ENCODE measurements at places on chromosomes 3 and 15. TPM values are rescaled to one million over a fixed set of nuclear protein-coding genes. Genes with fewer than 3 reads are reported as not detected.

DNA sequence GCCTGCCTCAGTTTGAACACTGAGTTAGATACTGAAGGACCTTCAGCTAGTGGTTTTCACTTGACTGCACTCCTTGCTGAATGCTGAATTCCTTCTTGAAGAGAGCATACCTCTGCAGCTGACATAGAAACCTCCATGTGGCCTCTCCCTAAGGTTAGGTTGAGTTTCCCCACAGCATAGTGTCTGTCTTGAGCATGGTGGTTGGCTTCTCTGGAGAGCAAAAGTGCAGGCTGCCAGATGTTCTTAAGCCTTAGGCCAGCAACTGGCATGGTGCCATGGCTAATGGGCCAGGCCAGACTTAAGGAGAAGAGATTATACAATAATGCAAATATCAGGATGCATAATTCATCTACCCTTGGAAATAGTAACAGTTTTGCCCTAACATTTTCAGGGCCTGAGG, 545.6 kb upstream of the ZNF385D start:
- DNase-seq: no peak

DNA sequence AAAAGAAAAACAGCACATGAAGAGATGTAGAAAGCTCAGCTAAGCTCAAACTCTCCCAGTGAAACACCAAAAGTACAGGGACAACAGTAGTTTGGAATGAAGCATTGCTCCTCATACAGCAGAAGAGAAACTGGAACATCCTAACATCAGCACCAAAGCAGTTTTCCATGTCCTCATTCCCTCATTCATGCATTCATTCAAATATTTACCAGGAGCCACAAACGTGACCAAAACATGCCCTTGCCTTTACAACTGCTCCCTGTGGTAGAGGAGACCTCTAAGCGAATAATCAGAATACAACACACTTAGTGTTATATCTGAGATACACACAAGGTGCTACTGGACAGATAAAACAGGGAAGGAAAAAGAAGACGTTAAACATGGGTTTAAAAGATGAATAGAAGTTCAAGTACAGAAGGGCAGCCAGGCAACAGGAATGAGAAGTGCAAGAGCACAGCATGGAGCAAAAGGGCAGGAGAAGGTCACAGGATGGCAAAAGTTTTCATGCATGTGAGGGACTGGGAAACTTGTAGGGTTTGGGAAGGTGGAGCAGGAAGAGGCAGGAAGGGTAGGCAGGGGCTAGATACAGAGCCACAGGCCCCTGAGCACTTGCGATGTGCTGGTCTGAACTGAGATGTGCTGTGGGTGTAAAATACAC, 58.5 kb upstream of the LMCD1 start:
- DNase-seq: peak; percentile 4

GRCh38 chr15:69467636-69468035, 15.0 kb downstream of the RPLP1 start:
- DNase-seq: no peak

DNA sequence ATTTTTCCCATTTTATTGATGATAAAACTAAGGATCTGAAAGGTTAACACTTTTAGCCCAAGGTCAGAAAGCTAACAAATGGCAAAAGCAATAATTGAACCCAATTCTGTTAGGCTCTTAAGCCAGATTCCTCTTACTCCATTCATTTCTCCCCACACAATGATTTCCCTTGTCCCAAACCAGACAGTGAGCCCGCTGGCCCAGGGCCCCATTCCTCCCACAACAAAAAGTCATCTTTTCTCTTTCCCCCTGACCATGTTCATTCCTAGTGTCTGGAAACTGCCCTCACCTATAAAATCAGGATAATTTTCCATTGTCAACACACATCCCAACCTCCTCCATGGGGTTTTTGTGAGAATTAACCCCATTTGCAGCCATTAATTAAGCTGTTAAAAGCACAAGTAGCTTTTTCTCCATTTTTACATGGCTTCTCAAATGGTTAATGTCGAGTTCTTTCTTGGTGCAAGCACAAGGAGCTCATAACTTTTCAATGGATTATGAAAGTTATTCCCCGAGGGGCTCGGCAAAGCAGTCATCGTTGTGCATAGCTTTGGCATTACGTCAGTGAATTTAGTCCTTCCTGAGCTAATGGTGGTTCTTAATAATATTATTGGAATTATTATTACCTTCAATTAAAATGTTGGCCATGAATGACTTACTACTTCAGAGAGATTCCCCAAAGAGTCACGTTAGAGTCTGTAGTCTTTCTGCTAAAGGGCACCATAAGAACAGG, 151.0 kb upstream of the WNT5A start:
- no peak for DNase-seq

Gene SCAMP5
- 1.0 TPM for total RNA-seq

Gene TRAT1
- total RNA-seq: not detected

Gene RHCG
- total RNA-seq: not detected

Measured in Caki2 (cell line).